Thyroid gland (tissue), 4 donors: ENCODE measurements at places on chromosomes 12 and 14.

- no peaks in the 10 kb centered on the region for H3K27me3 ChIP-seq
- DNase-seq: no peak
- H3K36me3 ChIP-seq: no peaks in the 10 kb centered on the region
- no peak overlapping the region for H3K27ac ChIP-seq
These were observed 24.0 kb downstream of the DIP2B start for GRCh38 chr12:50528800-50529199.

DNA sequence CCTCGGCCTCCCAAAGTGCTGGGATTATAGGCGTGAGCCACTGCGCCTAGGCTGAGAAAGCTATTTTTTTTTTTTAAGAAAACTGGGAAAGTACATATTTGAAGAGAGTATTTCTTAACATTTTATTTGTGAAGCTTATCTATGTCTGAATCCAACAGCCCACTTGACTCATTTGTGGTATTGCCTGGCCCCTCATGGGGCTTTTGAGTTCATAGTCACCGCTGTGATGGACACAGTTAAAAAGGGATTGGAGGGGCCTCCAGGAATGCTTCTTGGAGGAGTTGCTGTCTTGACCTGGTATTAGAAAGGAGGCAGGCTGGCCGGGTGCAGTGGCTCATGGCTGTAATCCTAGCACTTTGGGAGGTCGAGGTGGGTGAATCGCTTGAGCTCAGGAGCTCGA lies 26.5 kb downstream of the BCL7A start:
- no peaks in the 10 kb centered on the region for H3K27me3 ChIP-seq
- no peak for DNase-seq
- no peak overlapping the region for H3K4me3 ChIP-seq
- H3K36me3 ChIP-seq: no peaks in the 10 kb centered on the region
- H3K27ac ChIP-seq: no peak overlapping the region
- peaks cover 3% of the 10 kb centered on the region for H3K4me1 ChIP-seq

DNA sequence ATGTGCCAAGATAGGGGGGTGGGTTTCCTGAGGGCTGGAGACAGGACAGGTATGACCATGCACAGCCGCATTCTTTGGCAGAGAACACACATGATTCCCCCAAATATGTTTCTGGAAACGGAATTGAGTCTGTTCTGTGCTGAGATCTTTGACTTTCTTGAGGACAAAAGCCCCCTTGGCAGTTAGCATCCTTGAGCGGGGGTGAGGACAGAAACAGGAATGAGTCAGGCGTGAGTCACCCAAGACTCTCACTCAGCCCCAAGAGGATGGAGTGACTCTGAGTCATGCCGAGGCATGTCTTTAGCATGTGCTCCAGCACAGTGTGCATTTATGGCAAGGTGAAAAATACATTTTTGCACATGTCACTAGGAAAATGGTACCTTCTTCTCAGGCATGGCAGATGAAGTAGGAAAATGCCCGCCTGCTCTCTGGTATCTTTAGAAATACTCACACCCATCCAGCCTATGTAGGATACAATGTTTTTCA lies 52.1 kb downstream of the DAD1 start:
- peak overlapping the region; percentile 77 for H3K27ac ChIP-seq
- DNase-seq: no peak
- H3K27me3 ChIP-seq: no peaks in the 10 kb centered on the region
- no peak overlapping the region for H3K4me3 ChIP-seq

GRCh38 chr14:54329082-54329695 lies 67.6 kb upstream of the CDKN3 start:
- H3K4me3 ChIP-seq: no peak overlapping the region
- peaks cover 25% of the 10 kb centered on the region for H3K4me1 ChIP-seq
- no peaks in the 10 kb centered on the region for H3K27me3 ChIP-seq

- peak overlapping the region; percentile 70 for H3K27ac ChIP-seq
- H3K36me3 ChIP-seq: no peaks in the 10 kb centered on the region
- peaks cover 4% of the 10 kb centered on the region for H3K4me1 ChIP-seq
- H3K27me3 ChIP-seq: no peaks in the 10 kb centered on the region
These were observed 3.4 kb downstream of the TXNRD1 start for GRCh38 chr12:104218935-104219334.
